ENCODE measurements at places on chromosomes 11 and 22. TPM values are rescaled to one million over a fixed set of nuclear protein-coding genes. Genes with fewer than 3 reads are reported as not detected.

Gene ANO5
- 4.6 TPM for total RNA-seq

Gene MORC2
- 72.5 TPM for total RNA-seq

DNA sequence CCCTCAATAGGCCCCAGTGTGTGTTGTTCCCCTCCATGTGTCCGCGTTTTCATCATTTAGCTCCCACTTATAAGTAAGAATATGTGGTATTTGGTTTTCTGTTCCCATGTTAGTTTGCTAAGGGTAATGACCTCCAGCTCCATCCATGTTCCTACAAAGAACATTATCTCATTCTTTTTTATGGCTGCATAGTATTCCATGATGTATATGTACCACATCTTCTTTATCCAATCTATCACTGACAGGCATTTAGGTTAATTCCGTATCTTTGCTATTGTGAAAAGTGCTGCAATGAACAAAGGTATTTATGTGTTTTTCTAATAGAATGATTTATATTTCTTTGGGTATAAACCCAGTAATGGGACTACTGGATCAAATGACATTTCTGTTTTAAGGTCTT is 42.1 kb downstream of the SLC36A4 start:
- DNase-seq: no peak

Gene MAPK12
- 15.6 TPM for total RNA-seq

DNA sequence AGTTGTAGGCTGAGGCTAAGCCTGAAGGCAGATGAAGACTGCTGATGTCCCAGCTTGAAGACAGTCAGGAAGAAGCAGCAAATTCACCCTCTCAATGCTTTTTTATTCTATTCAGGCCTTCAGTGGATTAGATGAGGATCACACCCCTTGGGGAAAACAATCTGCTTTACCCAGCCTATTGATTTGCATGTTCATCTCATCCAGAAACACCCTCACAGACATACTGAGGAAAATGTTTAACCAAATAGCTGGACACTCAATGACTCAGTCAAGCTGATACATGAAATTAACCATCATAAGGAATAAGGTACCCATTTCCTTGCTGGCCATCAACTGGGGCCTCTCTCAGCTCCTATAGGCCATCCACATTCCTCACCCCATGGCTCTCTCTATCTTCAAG is 549.9 kb upstream of the CCDC90B start:
- no peak for DNase-seq

DNA sequence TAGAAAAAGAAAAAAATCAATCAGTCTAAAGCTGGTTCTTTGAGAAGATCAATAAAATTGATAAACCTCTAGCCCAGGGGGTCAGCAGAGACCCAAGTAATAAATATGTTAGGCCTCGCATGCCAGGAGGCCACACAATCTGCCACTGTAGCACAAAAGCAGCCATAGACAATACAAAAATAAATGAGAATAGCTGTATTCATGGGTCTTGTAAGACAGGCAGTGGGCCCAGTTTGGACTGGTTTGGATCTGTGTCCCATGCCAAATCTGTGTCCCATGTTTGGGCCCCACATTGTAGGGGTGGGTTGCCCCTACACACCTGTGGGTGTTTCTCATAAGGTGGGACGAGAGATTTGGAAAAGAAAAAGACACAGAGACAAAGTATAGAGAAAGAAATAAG is 6.6 kb upstream of the PLAAT4 start:
- DNase-seq: no peak

Gene MUC2
- not detected for total RNA-seq

DNA sequence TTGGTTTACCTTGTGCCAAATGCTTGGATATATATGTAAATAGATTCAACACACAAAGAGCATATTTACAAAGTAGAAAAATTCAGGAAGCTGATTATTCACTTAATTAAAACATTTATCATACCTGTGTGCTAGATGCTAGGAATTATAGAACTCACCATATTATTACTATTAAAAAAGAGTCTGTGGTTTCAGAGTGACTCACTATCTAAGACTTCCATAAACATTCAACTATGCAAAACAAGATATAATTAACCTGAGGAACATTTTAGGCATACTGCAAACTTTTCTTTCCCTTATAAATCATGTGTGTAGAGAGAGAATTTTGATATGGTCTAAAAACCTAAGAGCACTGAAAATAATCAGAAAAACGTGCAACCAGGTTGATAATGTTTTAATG is 27.3 kb downstream of the CTSC start:
- no peak for DNase-seq

- DNase-seq: no peak
Observed at GRCh38 chr11:92763336-92763735, 206.1 kb upstream of the MTNR1B start.

Gene ANKK1
- total RNA-seq: not detected

Gene RFPL2
- 0.19 TPM for total RNA-seq

Gene ZP1
- not detected for total RNA-seq

Gene MYRF
- 6.0 TPM for total RNA-seq

DNA sequence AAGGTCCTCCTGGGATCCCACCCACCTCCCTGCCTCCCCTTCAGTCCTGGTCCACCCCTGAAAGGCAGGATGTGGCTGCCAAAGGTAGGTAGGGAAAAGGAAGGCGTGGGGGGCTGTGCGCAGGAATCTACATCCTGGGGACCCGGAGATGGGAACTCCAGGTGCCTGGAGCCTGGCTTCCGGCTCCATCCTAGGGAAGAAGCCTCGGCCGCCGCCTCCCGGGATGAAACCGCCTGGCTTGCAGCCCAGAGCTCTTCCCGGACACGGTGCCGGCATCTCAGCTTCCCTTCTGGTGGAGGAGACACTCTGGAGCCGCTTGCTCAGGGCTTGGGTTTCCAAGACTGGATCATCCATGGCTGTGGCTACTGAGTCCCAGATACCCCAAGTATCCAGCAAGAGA is 33.3 kb upstream of the PDGFB start:
- no peak for DNase-seq

GRCh38 chr22:45073064-45073463 is 63.3 kb upstream of the PHF21B start:
- DNase-seq: no peak

Gene KDM4E
- total RNA-seq: not detected

DNA sequence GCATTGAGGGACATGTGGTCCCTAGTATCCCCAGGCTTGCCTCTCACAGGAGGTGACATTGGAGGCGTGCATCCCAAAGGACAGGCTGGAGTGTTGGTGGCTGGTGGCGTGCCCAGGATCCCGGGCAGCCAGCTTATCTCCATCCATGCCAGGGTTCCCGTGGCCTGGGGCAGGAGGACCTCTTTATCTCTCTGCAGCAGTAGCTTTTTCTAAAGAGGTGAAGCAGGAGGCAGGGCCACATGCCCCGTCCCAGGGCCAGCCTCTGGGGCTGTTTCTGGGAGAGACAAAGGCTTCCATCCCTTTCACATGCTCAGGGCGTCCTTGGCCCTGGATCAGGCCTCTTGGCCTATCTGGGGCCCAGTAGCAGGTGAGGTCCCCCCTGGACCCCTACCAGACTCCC is 19.7 kb downstream of the PARVG start:
- no peak for DNase-seq

Gene C11orf16
- not detected for total RNA-seq

Gene OR5D18
- total RNA-seq: not detected

DNA sequence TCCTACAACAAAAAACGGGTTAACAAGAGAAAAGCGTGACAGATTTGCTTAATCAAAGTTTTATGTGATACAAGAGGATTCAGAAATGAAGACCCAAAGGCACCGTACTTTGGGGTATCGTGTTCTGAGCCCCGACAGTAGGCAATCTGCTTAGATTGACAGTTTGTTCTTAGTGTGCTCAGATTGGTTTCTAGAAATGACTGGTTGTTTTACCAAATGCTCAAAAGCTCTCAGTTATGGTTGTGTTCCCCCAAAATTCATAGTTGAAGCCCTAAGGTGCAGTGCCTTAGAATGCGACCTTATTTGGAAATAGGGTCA is 102.7 kb downstream of the RASSF10 start:
- DNase-seq: no peak

- no peak for DNase-seq
Observed at GRCh38 chr22:36337365-36338130, 50.2 kb downstream of the MYH9 start.

Gene YAP1
- total RNA-seq: 111 TPM

GRCh38 chr11:46006418-46007070 is 84.1 kb downstream of the LARGE2 start:
- DNase-seq: no peak

DNA sequence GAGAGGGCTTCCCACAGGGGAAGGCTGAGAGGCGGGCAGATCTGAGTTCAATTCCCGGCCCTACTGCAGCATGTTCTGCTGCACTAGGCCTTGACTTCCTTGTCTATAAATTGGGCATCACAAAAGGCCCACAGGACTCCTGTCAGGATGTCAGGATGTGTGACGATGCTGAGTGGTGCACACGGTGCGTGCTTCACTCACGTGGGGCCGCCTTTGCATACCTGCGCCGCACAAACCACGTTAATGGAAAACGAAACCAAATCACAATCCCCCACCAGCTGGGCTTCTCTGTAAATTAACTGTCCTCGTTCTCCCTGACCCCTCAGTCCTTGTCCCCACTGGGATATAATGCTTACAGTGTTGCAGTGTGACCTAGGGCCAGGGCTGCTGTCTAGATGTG is 32.3 kb upstream of the TSPAN18 start:
- no peak for DNase-seq

GRCh38 chr11:126996036-126996804 is 4.3 kb downstream of the KIRREL3 start:
- DNase-seq: no peak

GRCh38 chr11:44862558-44863101 is 88.1 kb downstream of the TP53I11 start:
- DNase-seq: no peak

Gene UPK3A
- total RNA-seq: not detected

Gene TMEM132A
- total RNA-seq: 98.2 TPM

DNA sequence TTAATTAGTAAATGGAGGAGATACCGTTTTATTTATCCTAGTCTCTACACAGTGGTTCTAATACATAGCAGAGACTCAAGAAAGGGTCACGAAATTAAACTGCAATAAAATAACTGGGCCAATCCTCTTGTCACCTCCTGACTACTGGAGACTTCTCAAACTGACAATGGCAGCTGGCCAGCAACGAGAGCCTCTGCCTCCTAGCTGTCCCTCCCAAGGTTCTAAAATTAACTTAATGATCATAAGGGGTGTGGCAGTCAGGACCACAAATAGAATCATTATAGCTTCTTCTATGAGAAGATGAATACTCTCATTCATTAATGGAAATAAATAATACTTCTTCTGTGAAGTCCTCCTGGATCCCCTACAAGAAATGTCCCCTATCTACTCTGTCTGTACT is 63.8 kb upstream of the APOA1 start:
- DNase-seq: no peak

Gene TENM4
- 8.8 TPM for total RNA-seq

GRCh38 chr11:112127056-112127455 is 36.8 kb downstream of the IL18 start:
- DNase-seq: no peak

DNA sequence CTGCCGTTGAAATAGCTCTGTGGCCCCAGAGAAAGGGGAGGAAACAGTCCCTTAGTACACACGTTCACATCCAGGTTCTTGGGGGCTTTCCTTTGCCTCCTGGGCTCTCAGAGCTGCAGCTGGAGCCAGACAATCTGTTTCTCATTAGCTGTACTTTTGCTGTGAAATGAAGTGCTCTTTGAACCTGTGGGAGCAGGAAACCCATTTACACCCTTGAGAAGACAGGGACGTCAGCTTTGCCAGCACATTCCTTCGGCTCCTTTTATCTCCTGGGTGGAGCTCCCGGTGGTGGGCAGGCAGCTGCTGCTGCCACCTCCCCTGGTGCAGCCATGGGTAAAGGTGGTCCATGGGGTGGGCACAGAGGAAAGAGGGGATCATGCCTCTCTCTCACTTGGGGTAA is 80.6 kb upstream of the TIMP3 start:
- DNase-seq: no peak

DNA sequence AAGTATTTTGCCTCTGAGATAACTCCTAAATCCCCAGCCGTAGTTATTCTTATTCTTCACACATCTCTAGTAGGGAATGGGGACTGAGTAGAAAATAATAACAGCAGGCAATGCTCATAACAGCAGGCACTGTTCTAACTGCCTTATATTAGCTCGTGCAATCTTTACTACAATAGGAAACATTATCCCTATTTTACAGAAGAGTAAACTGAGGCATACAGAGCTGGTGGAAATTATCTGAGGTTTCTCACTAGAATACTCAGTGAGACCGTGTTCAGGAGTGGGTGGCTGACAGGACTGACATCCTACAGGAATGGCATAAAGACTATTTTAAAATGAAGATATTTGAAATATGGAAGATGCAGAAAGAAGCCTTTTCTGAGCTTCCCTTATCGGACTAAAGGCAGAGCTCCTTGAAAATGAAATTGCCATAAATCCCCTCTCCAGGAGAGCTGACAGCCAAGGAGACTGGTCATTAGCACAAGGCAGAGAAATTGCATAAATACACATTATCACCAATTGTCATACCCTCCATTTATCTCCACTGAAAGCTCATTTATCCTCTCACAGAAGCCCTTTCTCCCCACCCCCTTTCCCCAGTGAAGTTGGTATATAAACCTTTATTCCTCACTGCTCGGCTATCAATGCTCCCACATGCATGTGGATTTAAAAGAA is 93.9 kb downstream of the RASSF10 start:
- DNase-seq: no peak
